SK-N-MC (cell line): ENCODE measurements at places on chromosomes 1 and 21.

- no peak for DNase-seq
Measured at GRCh38 chr1:57252597-57253294, 171.1 kb downstream of the DAB1 start.

- no peak for DNase-seq
Measured at GRCh38 chr21:18373606-18374005, 30.0 kb downstream of the TMPRSS15 start.

GRCh38 chr1:228148935-228149405 is 760 bp upstream of the GJC2 start:
- DNase-seq, result no peak

DNA sequence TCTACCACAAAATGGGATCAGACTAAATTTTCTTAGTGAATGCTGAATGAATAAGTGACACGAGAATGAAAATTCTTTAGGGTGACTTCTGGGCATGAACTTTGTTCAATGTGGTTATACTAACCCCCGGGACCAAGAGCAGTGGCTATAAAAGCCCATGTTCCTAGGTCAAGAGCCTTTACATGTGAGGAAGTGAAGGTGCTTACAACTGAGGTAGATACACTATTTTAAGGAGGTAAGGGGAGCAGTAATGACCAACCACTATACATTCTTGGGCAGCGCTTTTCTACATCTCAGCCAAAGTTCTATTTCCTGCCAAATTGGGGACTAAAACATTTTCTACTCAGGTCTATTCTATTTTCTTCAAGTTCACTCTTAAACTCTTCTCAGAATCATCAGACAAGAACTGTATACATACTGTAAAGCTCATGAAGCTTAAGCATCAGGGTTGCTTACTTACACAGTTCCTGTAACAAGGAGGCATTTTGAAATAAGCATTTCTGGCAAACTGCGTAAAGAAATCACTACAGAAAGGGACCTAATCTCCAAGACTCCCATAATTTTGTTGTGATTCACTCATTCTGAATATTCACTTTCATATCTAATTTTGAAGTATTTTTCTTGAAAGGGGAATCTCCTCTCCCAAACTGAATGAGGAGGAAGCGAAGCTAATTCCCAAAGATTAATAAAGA is 8.5 kb upstream of the ARHGAP29 start:
- no peak for DNase-seq

DNA sequence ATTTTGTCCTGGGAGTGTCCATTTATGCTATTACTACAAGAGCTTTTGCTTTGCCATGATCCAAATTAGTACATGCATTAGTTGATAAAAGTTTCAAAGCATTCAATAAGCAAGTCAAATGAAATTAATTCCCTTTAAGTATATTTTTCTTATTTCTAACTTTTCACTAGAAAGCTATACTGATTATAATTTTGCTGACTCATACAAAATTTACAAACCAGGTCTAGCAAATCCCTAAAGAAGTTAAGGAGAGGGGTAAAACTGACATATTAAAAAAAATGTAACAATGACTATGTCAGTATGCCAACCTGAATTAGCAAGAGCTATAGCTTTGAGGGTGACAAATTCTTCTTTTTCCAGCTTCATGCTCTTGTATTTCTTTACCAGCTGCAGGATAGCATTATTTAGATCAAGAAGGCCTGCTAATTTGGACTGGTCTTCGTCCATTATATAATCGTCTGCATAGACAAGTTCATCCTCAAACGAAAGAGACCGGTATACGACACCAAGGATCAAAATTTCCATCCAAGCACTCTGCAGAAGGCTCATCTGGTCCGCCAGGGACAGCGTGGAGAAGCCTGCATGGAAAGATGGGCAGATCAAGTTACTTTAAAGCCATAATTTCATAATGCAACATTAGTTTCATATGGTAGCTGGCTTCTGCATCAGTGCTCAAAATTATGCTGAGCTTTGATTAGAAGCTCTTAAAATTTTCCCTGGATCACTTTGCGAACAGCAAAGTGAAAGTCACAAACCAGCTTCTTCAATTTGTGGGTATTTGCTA is 95.8 kb upstream of the USH2A start:
- no peak for DNase-seq

DNA sequence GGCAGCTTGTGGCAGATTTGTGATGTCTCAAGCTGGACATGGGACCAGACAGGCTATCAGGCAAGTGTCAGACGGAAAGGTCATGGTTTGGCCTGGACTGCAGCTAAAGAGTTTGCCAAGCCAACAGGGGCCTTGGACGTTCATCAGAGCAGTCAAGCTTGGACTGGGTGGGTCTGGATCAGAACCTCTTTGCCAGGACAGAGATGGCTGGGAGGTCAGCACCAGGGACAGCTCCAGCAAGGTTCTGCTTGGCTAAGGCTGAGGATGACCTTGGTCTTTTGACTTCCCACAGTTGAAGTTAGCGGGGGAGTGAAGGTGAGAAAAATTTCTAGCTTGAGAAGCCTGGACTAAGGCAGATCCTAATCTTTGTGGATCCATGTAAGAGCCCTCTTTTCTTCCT is 68.1 kb downstream of the GRIK3 start:
- DNase-seq, result no peak
